ENCODE measurements at places on chromosomes 12 and 14.

GRCh38 chr14:68884031-68885030 is 91.5 kb upstream of the ZFP36L1 start:
- no peak for DNase-seq

DNA sequence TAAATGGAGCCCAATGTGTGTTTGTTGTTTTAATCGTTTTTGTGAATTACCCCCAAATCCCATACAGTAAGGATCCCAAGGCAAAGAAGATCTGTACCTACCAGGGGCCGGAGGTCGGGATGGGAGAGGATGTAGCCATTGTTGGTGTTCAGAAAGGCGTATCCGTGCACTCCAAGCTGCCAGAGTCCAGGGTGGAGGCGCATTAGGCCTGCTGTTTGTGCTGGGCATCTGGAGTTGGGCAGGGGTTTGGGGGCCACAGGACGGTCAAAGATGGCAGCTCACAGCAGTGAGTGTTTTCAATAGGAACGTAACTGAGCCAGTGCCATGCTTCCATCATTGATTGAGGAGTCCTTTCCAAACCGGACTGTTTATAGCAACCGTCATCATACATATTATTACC is 40.2 kb downstream of the CACNA2D4 start:
- DNase-seq, result no peak

DNA sequence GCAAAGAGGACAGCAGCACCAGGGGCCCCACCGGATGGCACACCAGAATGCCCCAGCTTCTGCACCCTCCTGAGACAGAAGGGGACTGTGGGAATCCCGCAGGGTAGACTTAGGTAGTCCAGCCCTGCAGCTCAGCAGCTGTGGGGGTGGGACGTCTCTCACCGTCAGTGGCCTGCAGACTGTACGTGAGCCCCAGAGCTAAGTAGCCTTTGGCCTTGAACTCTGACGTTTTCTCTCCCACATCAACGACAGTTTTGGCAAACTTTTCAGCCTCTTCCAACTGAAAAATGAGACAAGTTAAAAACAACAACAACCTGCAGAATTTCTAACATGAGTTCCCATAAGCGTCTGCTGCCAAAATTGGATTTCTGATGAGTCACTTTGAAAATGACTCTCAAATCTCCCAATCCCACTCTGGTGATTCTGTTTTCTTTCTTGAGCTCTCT is 161.4 kb downstream of the TTC7B start:
- DNase-seq, result no peak

- DNase-seq, result no peak
Measured at GRCh38 chr14:69262516-69262915, 2.6 kb downstream of the GALNT16 start.

DNA sequence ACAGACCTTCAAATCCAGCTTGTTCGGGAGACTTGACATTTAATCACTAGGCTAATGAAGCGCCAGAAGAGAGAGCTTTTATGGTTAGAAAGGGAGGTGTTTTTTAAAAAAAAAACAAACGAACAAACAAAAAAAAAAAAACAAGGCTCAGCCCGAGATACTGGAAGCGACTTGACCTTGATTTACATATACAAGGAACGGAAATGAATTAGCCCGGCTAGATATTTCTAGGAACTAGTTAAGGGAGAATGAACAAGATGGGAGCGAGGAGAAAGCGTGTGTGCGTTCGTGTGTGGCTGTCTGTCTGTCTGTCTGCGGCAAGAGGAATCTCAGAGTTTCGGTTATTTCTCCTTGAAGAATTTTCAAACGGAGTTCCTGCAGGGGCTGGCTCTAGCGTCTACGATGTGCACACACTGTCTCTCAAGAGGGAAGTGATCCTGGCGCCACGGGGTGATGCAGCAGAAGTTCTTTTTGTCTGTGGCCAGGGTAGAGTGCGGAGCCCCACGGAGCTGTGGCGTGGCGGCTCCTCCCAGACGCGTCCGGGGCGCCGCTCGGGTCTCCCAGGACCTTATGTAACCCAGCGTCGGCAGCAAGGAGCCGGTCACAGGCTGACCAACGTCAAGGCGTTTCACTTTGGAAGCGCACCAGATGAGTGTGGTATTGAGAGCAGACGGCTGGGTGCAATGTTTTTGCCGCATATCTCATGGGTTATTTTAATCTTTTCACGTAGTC is 18.8 kb downstream of the SOCS2 start:
- DNase-seq, result no peak

- no peak for DNase-seq
Measured at GRCh38 chr12:47755655-47756562, 2.8 kb downstream of the RAPGEF3 start.

GRCh38 chr12:837548-837947 is 85.2 kb downstream of the WNK1 start:
- no peak for DNase-seq

DNA sequence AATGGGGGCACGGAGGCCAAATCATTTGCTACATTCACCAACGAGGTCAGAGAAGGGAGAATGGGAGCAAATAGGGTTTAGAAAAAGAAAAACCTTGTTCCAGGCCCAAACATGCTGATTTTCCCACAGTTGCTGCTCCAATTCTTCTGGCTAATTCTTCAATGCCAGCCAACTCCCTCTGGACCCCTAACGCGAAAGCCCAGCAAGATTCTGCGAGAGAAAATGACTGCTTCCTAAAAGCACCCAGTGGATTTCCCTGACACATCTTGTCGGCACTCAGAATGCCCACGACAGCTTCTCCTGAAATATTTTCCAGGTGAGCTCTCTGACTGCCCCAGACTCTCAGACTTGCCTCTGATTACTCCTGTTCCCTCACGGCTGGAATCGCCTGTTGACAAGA is 689.4 kb downstream of the MED13L start:
- DNase-seq, result no peak

DNA sequence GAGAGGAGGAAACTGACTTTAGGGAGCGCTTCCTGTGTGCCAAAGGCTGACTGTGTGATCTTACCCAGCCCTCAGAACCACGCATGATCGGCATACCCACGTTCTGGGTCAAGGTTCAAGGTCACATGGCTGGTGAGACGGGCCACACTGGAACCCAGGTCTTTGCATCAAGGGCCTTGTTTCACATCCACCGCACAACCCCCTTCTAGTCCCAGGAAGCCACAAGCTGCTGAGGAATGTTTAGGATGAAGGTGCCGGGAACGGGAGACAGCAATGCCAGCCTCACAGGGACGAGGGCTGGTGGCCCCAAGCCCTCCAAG is 50.7 kb downstream of the TESC start:
- no peak for DNase-seq

GRCh38 chr14:22872033-22872832 is 693 bp downstream of the LRP10 start:
- DNase-seq, result peak; percentile 82

GRCh38 chr12:77222336-77222735 is 157.0 kb upstream of the E2F7 start:
- no peak for DNase-seq

DNA sequence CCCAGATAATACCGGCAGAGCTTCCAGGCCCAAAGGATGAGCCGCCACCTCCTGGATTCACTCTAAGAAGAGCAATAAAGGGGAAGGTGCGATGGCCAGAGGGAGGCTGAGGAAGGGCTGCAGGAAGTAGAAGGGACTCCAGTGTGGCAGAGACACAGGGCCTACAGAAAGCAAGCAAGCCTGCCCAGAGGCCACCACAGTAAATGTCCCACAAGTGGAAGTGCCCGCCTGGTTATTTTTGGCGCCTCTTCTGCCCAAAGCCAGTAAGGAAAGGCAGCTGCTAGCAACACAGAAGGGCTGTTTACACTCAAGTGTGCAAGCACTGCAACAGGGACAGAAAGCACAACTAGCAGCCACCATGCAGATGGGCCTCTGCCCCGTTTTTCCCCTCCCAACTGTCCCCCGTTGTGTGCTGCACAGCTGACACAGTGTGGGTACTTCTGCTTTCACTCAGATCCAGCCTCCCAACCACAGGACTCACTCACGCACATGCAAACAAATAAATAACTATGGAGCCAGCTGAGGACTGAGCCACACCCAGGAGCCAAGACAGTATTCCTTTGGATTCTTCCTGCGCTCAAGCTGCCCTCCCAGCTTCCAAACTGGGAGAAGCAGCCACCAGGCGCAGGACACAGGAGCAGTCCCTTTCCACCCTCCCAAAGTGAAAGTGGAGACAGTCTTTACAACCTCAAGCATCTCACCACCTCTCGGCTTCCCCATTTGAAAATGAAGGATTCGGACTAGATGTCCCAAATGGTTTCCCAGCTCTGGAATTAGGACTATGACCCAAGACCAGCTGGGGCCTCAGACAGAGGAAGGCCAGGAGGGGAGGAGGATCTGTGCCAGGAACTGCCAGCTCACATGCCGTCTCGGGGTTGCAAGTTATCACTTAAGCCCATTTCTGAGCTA is 40.0 kb upstream of the PNMA1 start:
- DNase-seq, result no peak

DNA sequence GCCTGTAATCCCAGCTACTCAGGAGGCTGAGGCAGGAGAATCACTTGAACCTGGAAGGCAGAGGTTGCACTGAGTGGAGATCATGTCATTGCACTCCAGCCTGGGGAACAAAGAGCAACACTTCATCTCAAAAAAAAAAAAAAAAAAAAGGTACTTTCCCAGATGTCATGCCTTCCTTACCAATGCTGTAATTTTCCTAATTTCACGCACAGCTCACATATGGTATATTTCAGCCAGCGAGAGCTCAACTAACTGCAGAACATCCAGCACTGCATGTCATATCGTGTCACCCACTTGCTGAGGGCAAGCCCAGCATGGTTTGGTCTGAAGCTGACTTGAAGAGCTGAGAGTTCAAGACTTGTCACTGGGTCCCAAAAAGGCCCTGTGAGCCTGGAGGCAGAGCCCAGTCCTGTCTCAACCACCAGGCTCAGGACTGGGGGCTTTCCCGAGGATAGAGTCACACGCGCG is 29.0 kb downstream of the NFKBIA start:
- DNase-seq, result no peak

DNA sequence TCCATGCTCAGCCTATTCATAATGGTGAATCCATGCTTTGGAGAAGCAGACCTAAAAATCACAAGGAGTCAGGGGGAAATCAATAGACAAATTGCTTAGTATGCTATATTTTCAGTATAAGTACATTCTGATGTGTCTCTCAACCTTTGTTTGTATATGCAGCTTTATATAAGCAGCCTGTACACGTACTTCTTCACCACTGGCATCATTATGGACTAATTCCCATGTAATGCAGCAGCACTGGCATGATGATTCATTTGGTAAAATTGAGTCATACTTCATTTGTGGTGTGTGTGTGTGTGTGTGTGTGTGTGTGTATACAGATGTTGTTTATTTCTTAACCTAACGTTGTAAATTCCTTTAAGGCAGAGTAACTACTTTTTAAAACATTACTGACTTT is 10.9 kb downstream of the DCP1B start:
- no peak for DNase-seq

DNA sequence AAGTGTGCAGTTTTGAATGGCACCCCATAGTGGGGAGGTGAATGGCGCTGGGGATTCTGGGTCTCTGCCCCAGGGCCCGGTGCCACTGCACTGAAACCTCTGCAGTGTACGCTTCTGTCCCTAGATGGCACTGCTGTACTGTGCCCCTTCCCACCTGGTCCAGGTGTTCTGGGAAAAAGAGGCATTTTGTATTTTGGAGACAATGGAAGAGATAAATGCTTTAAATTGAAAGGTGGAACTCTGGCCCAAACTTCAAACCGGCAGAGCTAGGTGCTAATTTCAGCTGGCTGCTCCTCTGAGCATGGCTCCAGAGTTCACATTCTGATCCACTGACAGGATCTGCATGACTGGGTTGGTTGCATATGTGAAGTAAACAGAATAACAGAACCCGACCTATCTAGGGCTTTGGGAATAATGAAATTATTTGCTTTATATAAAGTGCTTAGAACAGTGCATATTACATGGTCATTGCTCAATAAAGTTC is 52.2 kb downstream of the KRT80 start:
- no peak for DNase-seq

DNA sequence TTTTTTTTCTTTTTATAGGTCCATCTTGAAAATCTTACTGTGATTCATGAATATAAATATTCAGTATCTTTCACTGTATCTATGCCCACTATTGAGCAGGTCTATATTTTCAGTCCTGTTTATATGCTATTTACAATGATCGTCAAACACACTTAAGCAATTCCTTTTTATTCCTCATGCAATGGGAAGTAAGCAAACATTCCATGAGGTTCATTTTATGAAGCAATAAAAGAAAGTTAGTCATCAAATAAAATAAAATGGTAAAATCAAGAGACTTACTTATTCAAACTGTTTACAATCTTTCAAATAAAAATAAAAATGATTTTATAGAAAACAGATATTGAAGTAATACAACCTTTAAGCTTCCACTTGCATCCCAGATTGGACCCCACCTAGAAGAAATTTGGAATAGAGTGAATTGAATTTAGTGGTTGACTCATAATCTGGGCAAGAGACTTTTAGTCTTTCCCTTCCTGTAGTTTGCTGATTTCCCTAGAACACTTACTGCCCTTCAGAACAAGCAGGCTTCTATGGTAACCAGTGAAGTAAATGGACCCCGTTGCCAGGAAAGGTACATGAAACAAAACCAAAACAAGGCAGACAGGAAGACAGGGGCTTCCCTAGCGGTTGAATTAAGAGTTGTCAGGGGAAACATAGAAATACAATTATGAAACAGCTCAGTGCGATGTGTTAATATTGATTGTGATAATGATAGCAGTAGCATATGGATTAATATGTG is 241.0 kb upstream of the ATP2B1 start:
- DNase-seq, result no peak

GRCh38 chr12:54967461-54967860 is 17.1 kb downstream of the TESPA1 start:
- DNase-seq, result no peak

GRCh38 chr12:32047357-32048212 is 59.1 kb upstream of the BICD1 start:
- DNase-seq, result no peak

GRCh38 chr14:100329233-100330006 is 6.3 kb downstream of the SLC25A47 start:
- DNase-seq, result no peak

DNA sequence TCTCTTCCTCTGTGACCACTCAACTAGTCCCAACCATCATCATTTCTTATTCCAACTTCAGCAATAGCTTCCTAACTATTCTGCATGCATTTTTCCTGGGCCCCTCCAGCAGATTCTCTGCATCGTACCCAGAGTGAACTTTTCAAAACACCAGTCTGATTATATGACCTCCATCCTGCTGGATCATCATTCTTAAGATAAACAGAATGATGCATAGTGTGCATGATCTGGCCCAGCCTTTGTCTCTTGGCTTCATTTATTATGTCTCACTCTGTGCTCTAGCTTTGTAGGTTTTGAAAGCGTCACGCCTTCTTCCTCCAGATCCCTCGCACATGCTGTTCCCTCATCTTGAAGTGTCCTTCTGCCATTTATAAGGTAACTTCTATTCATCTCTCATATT is 46.3 kb upstream of the SLC38A4 start:
- no peak for DNase-seq

DNA sequence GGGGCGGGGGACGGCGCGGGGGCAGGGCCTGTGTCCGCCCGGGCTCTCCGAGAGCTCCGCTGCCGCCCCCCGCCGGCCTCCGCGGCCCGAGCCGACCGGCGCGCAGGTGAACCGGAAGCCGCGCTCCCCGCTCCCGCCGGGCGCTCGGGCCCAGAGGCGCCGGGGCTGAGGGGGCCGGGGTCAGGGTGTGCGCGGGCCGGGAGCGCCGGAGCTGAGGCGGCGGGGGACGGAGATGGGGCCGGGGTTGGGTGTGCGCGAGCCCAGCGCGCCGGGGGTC is 431 bp downstream of the HIP1R start:
- peak; percentile 47 for DNase-seq
